Stomach (tissue), 19 donors: ENCODE measurements at places on chromosomes 5 and 9. TPM values are rescaled to one million over a fixed set of nuclear protein-coding genes. Genes with fewer than 3 reads are reported as not detected.

Gene TMC1
- 0.73 TPM for total RNA-seq

Gene GRM6
- total RNA-seq, result not detected

Gene JADE2
- 16.7 TPM for total RNA-seq

Gene PCDHAC1
- not detected for total RNA-seq

Gene NUDCD2
- total RNA-seq, result 3.6 TPM

Gene TAF1L
- not detected for total RNA-seq

Gene IRX1
- not detected for total RNA-seq

GRCh38 chr5:132788990-132789886 lies 12.2 kb upstream of the SEPTIN8 start:
- H3K27me3 ChIP-seq, result peaks cover 4% of the 10 kb centered on the region
- H3K27ac ChIP-seq, result no peak overlapping the region
- H3K4me1 ChIP-seq, result no peaks in the 10 kb centered on the region
- H3K4me3 ChIP-seq, result no peak overlapping the region
- DNase-seq, result no peak

GRCh38 chr5:74426506-74426905 lies 214.0 kb downstream of the ENC1 start:
- no peak overlapping the region for H3K27ac ChIP-seq
- no peak overlapping the region for H3K4me3 ChIP-seq
- peaks cover 3% of the 10 kb centered on the region for H3K4me1 ChIP-seq
- no peaks in the 10 kb centered on the region for H3K36me3 ChIP-seq

DNA sequence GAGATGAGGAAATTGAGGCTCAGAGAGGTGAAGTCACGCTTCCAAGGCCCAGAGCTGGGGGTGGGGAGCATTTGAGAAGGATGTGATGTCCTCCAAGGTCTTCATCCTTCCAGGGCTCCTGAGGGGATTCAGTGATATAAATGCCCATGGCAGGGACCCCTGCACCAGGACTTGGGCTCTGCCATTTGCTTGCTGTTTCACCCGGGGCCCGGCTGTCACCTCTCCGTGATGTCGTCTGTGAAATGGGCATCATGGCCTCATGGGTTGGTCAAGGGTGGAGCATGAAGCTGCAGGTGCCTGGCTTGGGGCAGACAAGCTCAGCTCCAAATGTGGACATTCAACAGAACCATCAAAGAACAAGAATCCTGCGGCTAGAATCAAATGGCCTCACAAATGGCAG lies 253.1 kb downstream of the PBX3 start:
- no peaks in the 10 kb centered on the region for H3K27me3 ChIP-seq
- no peak overlapping the region for H3K4me3 ChIP-seq
- no peaks in the 10 kb centered on the region for H3K4me1 ChIP-seq
- H3K27ac ChIP-seq, result no peak overlapping the region

- no peak overlapping the region for H3K27ac ChIP-seq
- no peak for DNase-seq
- H3K27me3 ChIP-seq, result peaks cover 96% of the 10 kb centered on the region
- H3K4me1 ChIP-seq, result no peaks in the 10 kb centered on the region
- H3K4me3 ChIP-seq, result no peak overlapping the region
- no peaks in the 10 kb centered on the region for H3K36me3 ChIP-seq
These were observed 10.1 kb downstream of the CDKN2A start for GRCh38 chr9:21984101-21984500.

GRCh38 chr5:16580382-16580781 lies 36.4 kb downstream of the RETREG1 start:
- no peak for DNase-seq
- H3K27me3 ChIP-seq, result no peaks in the 10 kb centered on the region
- H3K4me1 ChIP-seq, result no peaks in the 10 kb centered on the region

GRCh38 chr9:72924154-72924790 lies 28.6 kb downstream of the ALDH1A1 start:
- peaks cover 39% of the 10 kb centered on the region for H3K36me3 ChIP-seq
- no peak overlapping the region for H3K4me3 ChIP-seq
- no peak for DNase-seq
- no peaks in the 10 kb centered on the region for H3K27me3 ChIP-seq
- H3K4me1 ChIP-seq, result no peaks in the 10 kb centered on the region

DNA sequence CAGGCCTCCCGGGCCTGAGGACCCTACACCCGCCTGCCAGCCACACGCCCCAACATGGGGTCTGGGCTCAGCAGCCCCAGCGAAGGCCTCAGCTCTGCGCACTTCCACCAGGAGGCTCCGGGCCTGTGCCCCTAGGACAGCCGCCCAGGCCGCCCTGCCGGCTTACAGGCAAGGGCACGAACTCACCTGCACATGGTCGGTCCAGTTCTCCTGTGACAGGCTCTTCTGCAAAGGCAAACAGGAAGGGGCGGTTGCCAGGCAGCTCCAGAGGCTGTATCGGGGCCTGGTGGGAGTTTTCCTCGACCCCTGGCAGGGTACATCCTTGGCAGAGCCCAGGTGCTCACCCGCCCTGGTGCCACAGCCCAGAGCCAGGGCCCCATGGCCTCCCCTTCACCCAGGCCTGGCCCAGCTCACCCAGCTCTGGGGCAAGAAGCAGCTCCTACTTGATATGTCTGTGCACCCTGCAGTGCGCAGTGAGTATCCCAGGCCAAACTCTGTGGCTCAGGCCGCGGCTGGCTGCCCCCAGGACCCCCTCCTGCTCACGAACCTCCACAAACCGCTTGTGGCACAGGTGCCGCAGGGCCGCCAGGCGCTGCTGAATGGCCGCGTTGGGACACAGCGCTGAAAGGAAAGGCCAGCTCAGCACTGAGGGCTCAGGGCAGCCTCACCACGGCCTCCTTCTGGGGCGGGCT lies 52.2 kb upstream of the NRARP start:
- DNase-seq, result no peak
- H3K27ac ChIP-seq, result peak overlapping the region; percentile 39
- H3K27me3 ChIP-seq, result no peaks in the 10 kb centered on the region
- no peak overlapping the region for H3K4me3 ChIP-seq
- peaks cover 7% of the 10 kb centered on the region for H3K36me3 ChIP-seq
